ENCODE measurements at places on chromosomes 5 and 9.

- DNase-seq: peak; percentile 69
These were observed 46.4 kb upstream of the CEP78 start for GRCh38 chr9:78189461-78189860.

GRCh38 chr5:128637031-128637430 is 99.0 kb upstream of the FBN2 start:
- no peak for DNase-seq

GRCh38 chr5:53008751-53009150 is 19.6 kb downstream of the ITGA2 start:
- DNase-seq: peak; percentile 61

GRCh38 chr5:33068786-33069185 is 357.7 kb downstream of the NPR3 start:
- DNase-seq: no peak

GRCh38 chr5:78077369-78078068 is 217.0 kb downstream of the AP3B1 start:
- DNase-seq: no peak

- peak; percentile 20 for DNase-seq
These were observed 59.2 kb downstream of the NDST1 start for GRCh38 chr5:150567031-150567717.

- no peak for DNase-seq
These were observed 67.2 kb downstream of the MRPL36 start for GRCh38 chr5:1732238-1732941.

DNA sequence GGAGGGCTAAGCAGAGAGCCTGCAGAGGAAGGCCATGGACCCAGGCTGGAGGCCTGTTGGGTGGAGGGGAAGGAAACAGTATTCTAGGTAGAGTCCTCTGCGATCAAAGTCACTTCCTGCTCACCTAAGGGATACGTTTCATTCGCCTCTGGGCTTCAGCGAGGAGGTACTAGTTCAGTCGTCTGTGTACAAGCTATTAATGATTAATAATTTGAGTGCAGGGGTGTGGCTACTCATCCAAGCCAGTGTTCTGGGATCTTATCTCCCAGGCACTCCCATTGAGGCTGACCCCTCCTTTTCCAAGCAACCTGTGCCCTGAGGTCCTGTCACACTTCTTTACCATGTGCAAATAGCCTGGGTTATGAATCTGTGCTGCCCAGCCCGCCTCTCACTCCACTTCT is 25.2 kb downstream of the RALGPS1 start:
- no peak for DNase-seq

GRCh38 chr9:2043243-2043642 is 28.1 kb downstream of the SMARCA2 start:
- DNase-seq: no peak

DNA sequence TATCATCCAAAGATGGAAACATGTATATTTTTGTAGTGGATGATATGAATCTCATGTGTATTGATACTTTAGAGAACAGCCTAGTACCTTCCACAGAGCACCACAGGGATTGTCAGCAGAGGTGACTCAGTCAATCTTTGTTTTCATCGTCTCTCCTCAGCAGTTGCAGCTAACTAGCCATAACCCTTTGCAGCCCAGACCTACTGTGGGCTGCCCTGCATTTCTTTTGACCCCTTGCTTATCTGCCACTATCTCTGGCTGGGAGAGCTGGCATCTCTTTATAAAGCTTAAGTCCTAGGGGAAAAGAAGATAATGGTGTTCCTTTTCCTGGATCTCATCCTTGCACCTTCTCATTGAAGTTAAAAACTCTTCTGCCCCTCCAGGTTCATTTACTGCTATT is 28.7 kb downstream of the HMGCR start:
- no peak for DNase-seq

GRCh38 chr5:179763215-179763945 is 30.4 kb upstream of the LTC4S start:
- DNase-seq: peak; percentile 63

GRCh38 chr9:69647804-69648203 is 24.4 kb downstream of the APBA1 start:
- no peak for DNase-seq

GRCh38 chr9:112617371-112617770 is 100.5 kb downstream of the INIP start:
- no peak for DNase-seq

DNA sequence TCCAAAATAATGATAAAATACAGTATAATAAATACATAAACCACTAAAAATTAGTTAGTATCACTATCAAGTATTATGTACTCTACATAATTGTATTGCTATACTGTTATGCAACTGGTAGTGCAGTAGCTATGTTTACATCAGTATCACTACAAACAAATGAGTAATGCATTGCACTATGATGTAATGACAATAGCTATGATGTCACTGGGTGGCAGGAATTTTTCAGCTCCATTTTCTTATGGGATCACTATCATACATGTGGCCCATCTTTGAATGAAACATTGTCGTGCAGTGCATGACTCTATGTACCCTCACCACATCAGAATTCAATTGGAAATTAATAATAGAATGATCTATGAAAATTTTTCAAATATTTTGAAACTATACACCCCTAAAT is 201.3 kb downstream of the MPDZ start:
- no peak for DNase-seq

GRCh38 chr9:113542006-113542405 is 78.5 kb downstream of the RGS3 start:
- DNase-seq: peak; percentile 32

DNA sequence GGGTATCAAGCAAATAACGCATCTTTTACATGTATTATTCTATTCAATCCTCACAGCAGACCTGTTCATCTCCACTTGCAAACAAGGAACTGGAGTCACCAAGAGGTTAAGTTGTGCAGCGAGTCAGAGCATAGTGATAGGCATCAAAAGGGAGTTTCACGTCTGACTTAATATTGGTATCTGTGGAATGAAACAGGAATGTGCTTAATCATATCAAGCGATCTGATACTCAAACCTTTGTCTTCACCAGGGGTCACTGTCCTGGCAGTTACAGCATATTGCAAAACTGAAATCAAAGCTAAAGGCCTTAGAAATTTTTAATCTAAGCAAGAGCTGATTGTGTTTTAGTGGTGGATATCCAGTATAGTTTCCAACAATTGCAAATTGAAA is 271.6 kb downstream of the PLK2 start:
- no peak for DNase-seq

DNA sequence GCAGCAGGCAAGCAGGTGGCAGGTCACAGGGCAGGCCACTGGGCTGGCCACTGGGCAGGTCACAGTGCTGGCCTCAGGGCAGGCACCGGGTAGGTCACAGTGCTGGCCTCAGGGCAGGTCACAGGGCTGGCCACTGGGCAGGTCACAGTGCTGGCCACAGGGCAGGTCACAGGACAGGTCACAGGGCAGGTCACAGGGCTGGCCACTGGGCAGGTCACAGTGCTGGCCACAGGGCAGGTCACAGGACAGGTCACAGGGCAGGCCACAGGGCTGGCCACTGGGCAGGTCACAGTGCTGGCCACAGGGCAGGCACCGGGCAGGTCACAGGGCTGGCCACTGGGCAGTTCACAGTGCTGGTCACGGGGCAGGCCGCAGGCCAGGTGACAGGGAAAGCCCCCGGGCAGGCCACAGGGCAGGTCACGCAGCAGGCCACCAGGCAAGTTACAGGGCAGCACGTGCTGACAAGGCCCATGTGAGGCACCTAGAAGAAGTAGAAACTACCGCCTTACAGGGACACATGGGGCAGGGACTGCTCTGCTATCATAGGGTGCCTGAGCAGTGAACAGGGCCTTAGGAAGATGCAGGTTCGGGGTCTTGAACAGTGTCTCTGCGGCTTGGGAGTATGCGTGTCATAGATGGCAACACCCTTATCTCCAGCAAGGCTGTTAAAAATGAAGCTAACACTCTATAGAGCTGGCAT is 18.6 kb upstream of the MED10 start:
- DNase-seq: no peak

GRCh38 chr9:128304971-128305288 is 17.3 kb downstream of the TRUB2 start:
- DNase-seq: no peak

DNA sequence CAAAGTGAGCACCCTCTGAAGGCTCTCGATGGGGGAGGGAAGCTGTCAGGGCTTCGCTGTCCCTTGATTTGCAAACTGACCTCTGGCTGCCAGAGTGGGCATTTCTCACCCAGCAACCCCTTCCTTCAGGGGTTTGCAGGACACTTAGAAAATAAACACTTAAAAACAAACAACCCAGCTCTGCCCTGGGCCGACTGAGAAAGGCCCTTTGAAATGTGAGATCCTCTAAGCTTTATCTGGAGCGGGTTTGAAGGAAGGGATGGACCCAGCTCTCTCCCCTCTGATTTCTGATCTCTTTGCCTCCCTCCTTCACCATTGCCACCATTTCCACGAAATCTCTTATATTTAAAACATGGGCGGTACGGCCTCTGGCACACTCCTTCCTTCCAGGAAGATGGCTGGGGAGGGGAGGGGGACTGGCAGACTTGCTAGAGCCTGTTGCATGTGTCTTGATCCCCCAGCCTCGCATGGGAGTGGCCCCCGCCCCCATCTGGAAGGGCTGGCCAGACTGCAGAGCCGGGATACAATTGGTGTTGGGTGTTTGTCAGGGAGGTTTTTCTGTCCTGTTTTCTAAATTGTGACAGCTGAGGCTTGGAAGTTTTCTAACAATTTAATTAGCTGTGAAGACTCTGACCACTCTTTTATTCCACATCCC is 20.2 kb downstream of the OLFM1 start:
- no peak for DNase-seq

DNA sequence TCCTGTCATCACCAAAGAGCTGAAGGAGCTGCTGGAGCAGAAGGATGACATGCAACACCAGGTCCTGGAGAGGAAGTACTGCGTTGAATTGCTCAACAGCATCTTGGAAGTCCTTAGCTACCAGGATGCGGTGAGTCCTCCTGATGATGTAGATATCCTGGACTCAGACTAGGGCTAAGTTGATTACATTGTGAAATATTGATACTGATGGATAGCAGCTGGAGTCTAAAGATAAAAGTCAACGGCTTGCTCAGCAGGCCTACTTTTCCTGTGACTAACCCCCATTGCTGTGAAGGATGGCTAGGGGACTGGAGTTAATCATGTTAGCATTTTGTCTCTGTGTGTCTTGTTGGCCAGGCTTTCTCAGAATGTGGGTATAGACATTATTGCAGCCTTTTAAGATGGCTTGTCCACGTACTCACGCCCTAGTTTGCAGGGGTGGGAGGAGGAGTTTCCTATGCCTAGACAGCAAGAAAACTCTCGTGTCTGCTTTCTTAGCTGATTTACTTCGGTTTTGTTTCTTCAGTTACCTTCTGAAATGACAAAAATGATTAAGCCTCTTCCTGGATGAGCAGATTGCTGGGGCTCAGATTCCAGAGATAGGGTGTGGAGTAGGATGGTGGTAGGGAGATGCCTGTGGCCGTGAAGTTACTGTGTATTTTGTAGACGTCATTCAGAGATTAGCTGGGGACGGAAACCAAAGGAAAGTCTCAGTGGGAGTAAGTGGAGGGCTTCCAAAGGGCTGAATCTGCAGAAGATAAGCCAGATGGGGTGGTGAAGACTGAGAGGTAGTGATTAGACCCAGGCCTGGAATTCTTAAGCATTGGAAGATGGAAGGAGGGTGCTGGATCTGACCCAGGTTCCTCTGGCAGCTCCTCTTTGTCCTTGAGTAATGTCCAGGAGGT is 166.3 kb downstream of the DOCK2 start:
- peak; percentile 78 for DNase-seq

DNA sequence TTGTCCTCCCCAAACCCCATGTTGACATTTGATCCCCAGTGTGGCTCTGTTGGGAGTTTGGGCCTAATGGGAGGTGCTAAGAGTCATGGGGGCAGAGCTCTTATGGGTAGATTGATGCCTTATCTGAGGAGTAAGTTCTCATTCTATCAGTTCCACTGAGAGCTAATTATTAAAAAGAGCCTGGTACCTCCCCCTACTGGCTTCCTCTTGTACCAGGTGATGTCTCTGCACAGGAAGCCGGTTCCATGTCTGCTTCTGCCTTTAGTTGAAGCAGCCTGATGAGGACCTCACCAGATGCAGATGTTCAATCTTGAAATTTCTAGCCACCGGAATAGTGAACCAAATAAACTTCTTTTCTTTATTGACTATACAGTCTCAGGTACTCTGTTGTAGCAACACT is 10.8 kb downstream of the GABRB2 start:
- no peak for DNase-seq

DNA sequence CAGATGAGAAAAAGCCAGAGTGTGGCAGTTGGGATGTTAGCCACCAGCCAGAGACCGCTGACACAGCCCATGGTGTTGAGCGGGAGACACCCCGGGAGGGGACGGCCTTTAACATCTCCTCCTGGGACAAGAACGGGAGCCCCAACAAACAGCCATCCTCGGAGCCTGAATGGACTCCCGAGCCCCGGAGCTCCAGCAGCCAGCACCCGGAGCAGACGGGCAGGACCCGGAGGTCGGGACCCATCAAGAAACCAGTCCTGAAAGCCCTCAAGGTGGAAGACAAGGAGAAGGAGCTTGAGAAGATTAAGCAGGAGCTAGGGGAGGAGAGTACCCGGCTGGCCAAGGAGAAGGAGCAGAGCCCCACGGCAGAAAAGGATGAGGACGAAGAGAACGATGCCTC is 28.0 kb upstream of the POMT1 start:
- no peak for DNase-seq

DNA sequence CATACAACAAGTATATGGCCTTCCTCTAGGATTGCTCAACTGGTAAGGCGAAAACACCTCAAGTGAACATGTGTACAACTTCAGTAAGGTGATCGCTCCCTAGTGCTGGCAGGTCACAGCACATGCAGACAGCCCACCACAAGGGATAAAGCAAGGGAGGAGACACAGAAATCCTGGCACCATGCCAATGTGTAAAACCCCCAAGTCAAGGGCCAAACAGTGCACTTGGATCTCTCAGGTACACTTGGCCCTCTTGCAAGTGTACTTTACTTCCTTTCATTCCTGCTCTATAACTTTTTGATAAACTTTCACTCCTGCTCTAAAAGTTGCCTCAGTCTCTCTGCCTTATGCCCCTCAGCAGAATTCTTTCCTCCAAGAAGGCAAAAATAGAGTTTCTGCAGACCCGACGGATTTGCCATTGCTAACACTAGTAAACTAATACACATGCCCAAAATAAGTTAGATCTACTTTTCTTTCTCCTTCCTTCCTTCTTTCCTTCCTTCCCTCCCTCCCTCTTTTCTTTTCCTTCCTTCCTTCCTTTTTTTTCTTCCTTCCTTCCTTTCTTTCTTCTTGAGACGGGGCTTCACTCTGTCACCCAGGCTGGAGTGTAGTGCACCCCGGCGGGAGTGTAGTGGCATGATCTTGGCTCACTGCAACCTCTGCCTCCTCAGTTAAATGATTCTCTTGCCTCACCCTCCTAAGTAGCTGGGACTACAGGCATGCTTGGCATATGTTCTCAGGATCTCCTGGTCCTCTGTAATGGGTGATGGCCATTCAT is 6.8 kb upstream of the LNPEP start:
- no peak for DNase-seq

DNA sequence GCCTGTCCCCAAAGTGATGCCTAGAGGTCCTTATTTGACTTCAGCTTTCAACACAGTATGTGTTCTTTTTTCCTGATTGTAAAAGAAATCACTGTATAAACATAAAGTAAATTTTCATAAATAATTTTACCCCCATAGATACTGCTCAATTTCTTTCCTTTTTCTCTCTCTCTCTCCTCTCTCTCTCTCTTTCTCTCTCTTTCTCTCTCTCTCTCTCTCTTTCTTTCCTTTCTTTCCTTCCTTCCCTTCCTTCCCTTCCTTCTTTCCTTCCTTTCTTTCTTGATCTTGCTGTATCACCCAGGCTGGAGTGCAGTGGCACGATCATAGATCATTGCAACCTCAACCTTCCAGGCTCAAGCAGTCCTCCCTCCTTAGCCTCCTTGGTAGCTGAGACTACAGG is 64.8 kb downstream of the PDZD2 start:
- DNase-seq: no peak

All from inflammatory macrophage (primary cell).